Esophagus squamous epithelium (tissue), 5 donors: ENCODE measurements at places on chromosomes 3 and 15. TPM values are rescaled to one million over a fixed set of nuclear protein-coding genes. Genes with fewer than 3 reads are reported as not detected.

DNA sequence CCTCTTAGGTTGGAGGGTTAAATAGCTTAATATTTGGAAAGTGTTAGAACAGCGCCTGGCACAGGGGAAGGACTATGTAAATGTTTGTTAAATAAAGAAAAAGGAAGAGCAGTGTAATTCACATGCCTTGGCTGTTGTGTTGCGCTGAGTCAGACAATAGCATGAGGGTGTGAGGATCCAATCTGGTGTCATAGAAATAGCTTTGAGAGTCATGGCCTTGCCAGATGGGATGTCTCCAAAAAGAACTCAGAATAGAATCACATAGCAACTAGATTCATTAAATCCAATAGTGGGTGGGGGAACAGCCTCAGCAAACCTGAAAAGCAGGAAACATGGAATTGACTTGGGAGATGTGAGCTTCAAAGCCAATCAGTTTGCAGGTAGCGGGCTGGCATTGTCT, 3.9 kb upstream of the RBSN start:
- no peak overlapping the region for H3K4me3 ChIP-seq
- no peaks in the 10 kb centered on the region for H3K27me3 ChIP-seq
- no peak for DNase-seq
- H3K27ac ChIP-seq: peak overlapping the region; percentile 32
- H3K4me1 ChIP-seq: peaks cover 43% of the 10 kb centered on the region

CSPG4 gene
- 5.6 TPM for total RNA-seq

- H3K27me3 ChIP-seq: no peaks in the 10 kb centered on the region
- DNase-seq: no peak
- H3K4me1 ChIP-seq: peaks cover 24% of the 10 kb centered on the region
- H3K4me3 ChIP-seq: peak overlapping the region; percentile 45
- H3K27ac ChIP-seq: peak overlapping the region; percentile 61
These were observed 24.3 kb upstream of the CP start for GRCh38 chr3:149245738-149246451.

- DNase-seq: no peak
- no peaks in the 10 kb centered on the region for H3K4me1 ChIP-seq
- no peak overlapping the region for H3K27ac ChIP-seq
- no peaks in the 10 kb centered on the region for H3K36me3 ChIP-seq
- no peaks in the 10 kb centered on the region for H3K27me3 ChIP-seq
These were observed 39.9 kb downstream of the CLSTN2 start for GRCh38 chr3:139974809-139975425.

DNA sequence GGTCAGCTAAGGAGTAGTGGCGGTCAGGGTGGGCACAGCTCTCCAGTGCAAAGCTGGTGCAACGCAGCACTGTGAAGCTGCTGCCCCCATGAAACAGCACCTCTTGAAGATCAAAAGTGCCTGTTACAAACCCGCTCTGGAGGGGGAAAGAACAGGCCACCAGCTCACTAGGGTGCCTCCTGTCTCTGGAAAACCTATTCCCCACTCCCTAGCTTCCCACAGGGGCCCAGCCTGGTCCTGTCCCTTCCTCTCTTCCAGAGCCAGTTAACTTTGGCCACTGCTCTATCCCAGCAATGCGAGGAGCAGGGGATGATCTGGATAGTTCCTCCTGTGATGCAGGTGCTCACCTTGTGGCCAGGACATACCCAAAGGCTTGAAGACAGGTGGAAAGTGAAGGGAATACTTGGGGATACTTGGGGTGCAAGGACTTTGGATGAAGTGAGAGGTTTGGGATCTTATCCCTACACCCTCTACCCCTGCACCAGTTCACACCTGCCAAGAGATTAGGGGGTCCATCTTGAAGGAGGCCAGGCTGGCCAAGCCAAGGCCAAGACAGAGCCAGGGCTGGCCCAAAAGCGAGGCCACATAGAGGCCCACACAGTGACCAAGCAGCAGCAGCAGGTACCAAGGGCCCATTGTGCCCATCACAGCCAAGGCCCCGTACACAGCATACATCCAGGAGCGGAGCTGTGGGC, 4.2 kb downstream of the HHATL start:
- no peak overlapping the region for H3K27ac ChIP-seq
- no peaks in the 10 kb centered on the region for H3K36me3 ChIP-seq
- DNase-seq: no peak
- H3K4me3 ChIP-seq: no peak overlapping the region
- H3K4me1 ChIP-seq: no peaks in the 10 kb centered on the region

- peak overlapping the region; percentile 37 for H3K27ac ChIP-seq
- H3K27me3 ChIP-seq: no peaks in the 10 kb centered on the region
- no peak for DNase-seq
These were observed 198.6 kb upstream of the NR2E3 start for GRCh38 chr15:71611553-71612396.

GRCh38 chr3:39970982-39971381, 161.6 kb downstream of the MYRIP start:
- no peak for DNase-seq
- H3K4me3 ChIP-seq: no peak overlapping the region
- H3K27me3 ChIP-seq: no peaks in the 10 kb centered on the region
- no peaks in the 10 kb centered on the region for H3K4me1 ChIP-seq

OR4F15 gene
- not detected for total RNA-seq

POU1F1 gene
- total RNA-seq: not detected

DNA sequence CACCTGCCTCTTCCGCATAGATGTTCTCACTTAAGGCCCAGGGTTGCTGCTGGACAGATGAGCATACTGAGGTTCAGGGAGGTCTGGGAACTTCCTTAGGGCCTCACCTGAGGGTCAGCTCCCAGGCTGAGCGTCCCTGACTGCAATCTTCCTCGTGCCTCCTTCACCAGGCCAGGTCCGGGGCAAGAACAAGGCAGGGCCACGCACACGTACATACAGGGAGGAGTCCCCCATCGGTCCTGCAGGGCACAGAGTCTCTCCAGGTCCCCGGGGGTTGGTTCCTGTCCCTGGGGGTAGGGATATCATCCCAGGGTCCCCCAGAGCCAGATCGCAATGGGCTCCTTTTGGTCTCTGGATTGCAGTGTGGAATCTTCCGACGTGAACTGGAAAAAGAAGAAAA, 130.1 kb downstream of the LRRK1 start:
- H3K4me3 ChIP-seq: no peak overlapping the region
- peaks cover 9% of the 10 kb centered on the region for H3K4me1 ChIP-seq
- H3K36me3 ChIP-seq: peaks cover 7% of the 10 kb centered on the region
- DNase-seq: no peak
- no peak overlapping the region for H3K27ac ChIP-seq

GRCh38 chr15:60375306-60375705, 22.5 kb downstream of the ANXA2 start:
- peaks cover 74% of the 10 kb centered on the region for H3K4me1 ChIP-seq
- DNase-seq: no peak
- peak overlapping the region; percentile 85 for H3K27ac ChIP-seq
- H3K27me3 ChIP-seq: no peaks in the 10 kb centered on the region
- H3K36me3 ChIP-seq: peaks cover 96% of the 10 kb centered on the region

- H3K27me3 ChIP-seq: no peaks in the 10 kb centered on the region
- H3K27ac ChIP-seq: peak overlapping the region; percentile 82
- no peaks in the 10 kb centered on the region for H3K4me1 ChIP-seq
- H3K4me3 ChIP-seq: no peak overlapping the region
- DNase-seq: no peak
These were observed 23.7 kb upstream of the TICRR start for GRCh38 chr15:89551550-89551949.

- no peaks in the 10 kb centered on the region for H3K36me3 ChIP-seq
- H3K27ac ChIP-seq: no peak overlapping the region
- H3K4me1 ChIP-seq: peaks cover 4% of the 10 kb centered on the region
- DNase-seq: no peak
- H3K27me3 ChIP-seq: no peaks in the 10 kb centered on the region
These were observed 473.6 kb downstream of the MCTP2 start for GRCh38 chr15:94704946-94705345.

GRCh38 chr15:68407141-68407885, 24.6 kb downstream of the ITGA11 start:
- H3K4me3 ChIP-seq: no peak overlapping the region
- peaks cover 7% of the 10 kb centered on the region for H3K27me3 ChIP-seq
- DNase-seq: no peak
- no peaks in the 10 kb centered on the region for H3K4me1 ChIP-seq
- no peak overlapping the region for H3K27ac ChIP-seq

CYP1A2 gene
- not detected for total RNA-seq

GRCh38 chr3:46272028-46272451, 29.8 kb downstream of the CCR3 start:
- no peaks in the 10 kb centered on the region for H3K36me3 ChIP-seq
- H3K27ac ChIP-seq: no peak overlapping the region
- no peaks in the 10 kb centered on the region for H3K27me3 ChIP-seq
- no peak overlapping the region for H3K4me3 ChIP-seq
- no peak for DNase-seq

GRCh38 chr15:81853150-81853748, 192.6 kb downstream of the MEX3B start:
- H3K4me3 ChIP-seq: no peak overlapping the region
- H3K27ac ChIP-seq: no peak overlapping the region
- H3K27me3 ChIP-seq: no peaks in the 10 kb centered on the region

DNA sequence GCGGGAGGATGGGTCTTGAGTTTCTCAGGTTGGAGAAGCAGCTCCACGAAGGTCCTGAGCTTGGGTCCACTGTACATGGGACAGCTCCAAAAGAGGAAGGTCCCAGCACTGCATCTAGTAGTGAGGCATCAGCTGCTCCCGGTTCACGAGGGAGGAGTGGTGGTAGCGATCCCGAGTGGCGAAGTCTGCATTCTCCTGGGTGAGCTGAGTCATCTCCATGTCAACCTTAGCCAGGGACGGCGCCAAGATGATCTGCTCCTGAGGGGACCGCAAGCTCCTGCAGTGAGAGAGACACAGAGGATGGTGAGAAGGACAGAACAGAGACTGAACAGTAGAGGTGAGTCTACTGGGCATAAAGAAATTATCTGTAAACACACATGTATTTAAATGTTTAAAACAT, 28.0 kb upstream of the HEG1 start:
- H3K36me3 ChIP-seq: no peaks in the 10 kb centered on the region
- no peak overlapping the region for H3K4me3 ChIP-seq
- H3K27ac ChIP-seq: no peak overlapping the region
- no peaks in the 10 kb centered on the region for H3K27me3 ChIP-seq
- H3K4me1 ChIP-seq: no peaks in the 10 kb centered on the region

DNA sequence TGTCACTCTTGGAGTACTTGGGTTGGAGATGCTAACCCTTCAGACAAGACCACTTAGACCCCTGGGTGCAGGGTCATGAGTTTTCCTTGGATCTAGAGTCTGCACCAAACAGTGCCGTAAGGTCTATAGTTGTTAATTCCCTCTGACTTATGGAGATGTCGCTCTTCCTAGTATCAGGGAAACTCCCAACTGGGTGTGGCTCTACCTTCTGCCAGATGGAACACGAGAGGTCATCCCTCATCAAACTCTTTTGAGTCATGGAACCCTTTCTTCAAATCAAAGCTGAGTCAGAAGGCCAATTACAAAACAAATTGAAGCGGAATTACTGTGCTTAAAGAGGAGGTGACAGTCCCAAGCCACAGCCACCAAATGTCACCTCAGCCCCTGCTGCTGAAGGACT, 514.9 kb upstream of the PROK2 start:
- DNase-seq: no peak
- H3K27ac ChIP-seq: peak overlapping the region; percentile 82
- H3K27me3 ChIP-seq: no peaks in the 10 kb centered on the region
- no peaks in the 10 kb centered on the region for H3K36me3 ChIP-seq
- no peak overlapping the region for H3K4me3 ChIP-seq
- peaks cover 10% of the 10 kb centered on the region for H3K4me1 ChIP-seq

GRCh38 chr3:4547799-4548198, 54.7 kb downstream of the ITPR1 start:
- no peak for DNase-seq
- H3K36me3 ChIP-seq: no peaks in the 10 kb centered on the region
- H3K4me1 ChIP-seq: peaks cover 5% of the 10 kb centered on the region
- H3K4me3 ChIP-seq: no peak overlapping the region

THRB gene
- 7.5 TPM for total RNA-seq

ADAMTS9 gene
- total RNA-seq: 3.1 TPM
